Stimulated activated CD4-positive, alpha-beta T cell treated with anti-CD3 and anti-CD28 coated beads, Interleukin-15, amount 100 ng/mL, for 1 hour (primary cell): ENCODE measurements at places on chromosomes 11 and 22.

DNA sequence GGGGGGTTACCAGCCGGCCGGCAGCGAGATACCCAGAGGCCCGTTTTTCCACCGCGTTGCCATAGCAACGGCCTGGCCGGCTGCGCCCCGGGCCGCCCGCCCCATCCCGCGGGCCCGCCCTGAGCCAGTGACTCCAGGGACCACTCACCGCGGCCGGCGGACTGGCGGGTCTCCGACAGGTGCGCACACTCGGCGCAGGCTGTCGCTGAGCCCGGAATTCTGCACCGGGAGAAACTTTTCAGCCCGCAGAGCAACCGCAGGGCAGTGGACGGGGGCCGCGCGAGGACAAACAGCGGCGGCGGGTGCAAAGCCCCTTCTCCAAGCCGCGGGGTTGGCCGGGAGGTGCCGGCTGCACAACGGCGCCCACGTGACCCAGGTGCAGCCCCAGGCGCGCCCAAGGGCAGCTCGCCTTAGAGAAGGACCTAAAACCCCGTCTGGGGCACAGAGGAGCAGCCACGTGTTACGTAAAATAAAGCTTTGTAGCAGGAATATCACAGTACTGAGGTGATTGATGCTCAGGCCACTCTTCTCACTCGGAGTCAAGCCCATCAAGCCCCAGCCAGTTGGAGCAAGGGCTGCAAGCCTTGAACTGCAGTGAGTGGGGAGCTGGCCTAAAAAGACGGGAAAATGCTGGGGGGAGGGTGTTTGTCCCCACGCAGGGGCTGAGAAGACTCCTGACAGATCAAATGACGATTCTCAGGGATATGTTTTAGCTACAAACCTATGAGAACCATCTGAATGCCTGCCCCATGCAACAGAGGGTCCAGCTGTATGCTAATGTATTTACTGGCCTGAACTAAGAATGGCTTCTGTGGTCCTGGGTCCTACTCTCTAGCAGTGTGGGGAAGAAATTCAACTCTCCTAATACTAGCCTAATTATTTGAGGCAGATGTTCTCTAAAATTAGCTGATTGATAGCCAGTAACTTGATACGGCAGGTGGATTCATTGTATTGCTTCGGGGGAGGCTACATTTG, at the start of gene STK33:
TSS of gene STK33 (minus strand) at position 294 of the 975 bp plus-strand sequence. CDS start 119,323 bp downstream, outside the sequence.
- DNase-seq = no peak

- no peak for DNase-seq
These were observed 54.6 kb downstream of the IGLL1 start for GRCh38 chr22:23525510-23525909.

DNA sequence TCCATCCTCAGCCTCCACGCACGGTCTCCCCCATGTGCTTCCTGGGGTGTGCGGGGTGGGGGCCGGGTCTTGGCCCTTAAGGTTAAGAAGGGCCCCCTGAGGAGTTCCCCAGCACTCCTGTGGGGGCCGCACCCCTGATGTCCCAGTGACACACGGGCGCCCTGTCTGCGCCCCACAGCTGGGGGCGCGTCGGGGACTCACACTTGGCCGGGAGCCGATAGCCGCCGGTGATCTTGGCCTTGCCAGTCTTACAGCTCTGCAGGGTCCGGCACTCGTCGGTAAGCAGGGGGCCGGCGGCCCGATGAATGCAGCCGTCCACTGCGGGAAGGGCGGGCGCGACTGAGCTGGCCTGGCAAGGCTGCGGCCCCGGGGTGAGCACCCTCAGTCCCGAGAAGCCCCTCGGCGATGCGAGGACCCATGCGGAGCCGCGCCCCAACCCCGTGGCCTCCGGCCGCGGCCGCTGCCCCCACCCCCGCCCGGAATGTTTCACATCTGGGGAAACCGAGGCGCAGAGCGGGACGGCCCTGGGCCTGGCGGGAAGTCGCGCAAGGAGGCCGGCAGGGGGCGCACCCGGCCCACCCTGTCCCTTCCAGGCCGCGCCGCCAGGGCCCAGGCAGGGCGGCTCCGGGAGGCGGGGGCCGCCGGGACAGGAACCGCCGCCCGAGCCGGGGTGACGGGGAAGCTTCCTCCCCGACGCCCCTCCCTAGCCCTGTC, 13.9 kb downstream of the OTUB1 start:
- peak; percentile 59 for DNase-seq

DNA sequence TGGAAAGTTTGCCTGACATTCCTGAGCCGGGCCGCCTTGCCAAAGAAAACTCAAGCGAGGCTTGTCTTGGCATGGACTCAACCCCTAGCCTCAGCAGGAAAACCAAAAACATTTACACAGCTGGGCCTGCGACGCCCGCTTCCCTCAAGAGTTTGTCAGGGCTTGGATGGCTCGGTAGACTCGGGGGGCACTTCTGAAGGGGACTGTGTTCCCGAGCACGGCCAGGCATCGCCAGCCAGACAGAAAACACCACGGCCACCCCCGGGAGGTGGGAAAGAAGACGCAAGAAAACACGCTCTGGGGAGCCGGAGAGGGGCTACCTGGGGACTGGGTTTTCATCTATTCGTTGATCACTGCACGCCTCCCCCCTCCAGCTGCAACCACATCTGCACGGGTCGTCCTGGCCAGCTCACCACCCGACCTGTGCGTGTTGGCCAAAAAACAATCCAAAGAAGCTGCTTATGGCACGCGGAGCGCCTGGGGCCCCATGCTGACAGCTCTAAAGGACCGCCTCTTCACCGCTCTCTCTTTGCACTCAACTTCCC, 380.7 kb downstream of the MN1 start:
- no peak for DNase-seq

DNA sequence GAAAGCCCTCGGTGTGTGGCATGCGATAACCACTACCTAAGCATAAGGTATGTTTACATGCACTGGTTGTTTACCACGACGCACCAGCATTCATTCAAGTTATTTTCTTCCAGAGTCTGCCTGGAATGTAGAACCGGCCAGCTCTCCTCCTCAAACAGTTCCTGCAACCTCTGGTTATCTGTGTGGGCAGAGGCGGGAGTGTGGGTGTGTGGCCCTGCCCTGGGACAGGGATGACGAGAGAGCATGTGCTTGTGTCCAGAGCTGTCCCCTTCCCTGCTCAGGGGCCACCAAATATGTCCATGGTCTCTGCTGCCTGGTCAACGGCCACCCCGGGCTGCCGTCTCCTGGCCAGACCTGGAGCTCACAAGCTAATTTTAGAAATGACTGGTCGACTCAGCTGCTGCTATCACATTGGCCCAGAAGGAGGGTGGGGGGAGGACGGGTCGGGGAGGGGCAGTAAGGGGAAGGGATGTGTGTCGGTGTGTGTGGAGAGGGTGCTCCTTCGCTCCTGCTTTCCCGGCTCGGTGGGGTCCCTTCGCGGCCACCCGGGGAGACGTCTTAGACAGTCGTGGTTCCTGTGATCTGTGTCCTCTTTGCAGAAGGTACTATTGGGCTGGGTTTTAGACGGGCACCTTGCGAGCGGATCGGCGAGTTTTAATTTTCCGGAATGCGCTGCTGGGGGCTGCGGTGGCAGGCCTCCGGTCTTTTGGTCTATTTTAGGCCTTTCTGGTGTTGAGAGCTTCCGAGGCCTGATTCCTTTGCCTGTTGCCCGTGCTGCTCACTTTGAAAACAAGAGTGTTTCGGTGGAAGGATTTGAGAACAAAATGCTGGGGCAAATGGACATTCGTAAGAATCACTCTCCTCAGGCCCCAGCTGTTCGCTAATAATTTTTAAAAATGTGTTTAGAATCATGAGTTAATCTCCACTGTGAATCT, at the start of gene MYO18B:
TSS of gene MYO18B (plus strand) at position 497 of the 935 bp plus-strand sequence. CDS start 18,905 bp downstream, outside the sequence.
- no peak for DNase-seq

DNA sequence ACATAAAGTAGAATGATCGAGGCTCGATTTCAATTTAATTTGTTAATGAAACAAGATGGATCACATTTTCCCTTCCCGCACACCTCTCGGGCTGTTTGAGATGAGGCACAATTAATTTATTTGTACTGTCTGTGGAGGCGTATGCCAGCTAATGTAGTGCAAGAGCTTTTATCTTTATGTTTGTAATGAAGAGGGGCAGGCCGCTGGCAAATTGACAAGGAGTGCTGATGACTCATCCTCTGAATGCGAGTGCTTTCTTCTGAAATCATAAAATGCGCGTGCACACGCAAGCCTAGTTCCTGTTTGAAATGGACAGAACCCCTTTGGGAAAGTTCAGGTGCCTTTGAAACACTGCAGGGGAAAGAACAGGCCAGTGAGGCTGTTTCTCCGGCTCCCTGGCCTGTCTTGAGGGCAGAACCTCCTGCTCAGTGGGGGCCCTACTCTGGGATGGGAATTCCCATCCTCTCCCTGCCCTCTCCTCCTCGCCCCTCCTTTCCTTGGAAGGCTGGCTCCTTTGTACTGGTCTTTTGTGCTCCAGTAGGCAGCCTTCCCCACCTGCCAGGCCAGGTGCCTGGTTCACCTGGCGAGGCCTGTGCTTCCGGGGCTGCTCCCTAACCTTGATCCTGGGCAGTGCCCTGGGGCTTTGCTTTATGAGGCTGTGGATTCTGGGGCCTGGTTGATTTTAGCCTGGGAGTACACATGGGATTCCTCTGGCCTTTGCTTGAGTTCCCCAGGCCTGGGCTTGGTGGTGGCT, 50.3 kb downstream of the TEAD1 start:
- DNase-seq = no peak
